ENCODE measurements at places on chromosomes 6 and 20.
A peak's percentile ranks its signal among the peaks of the same experiment; 100 is the strongest.

GRCh38 chr6:11009353-11009752 lies 34.8 kb downstream of the ELOVL2 start:
- H3K4me3 ChIP-seq, result no peak overlapping the region
- no peak overlapping the region for H3K27ac ChIP-seq
- no peaks in the 10 kb centered on the region for H3K36me3 ChIP-seq
- H3K4me1 ChIP-seq, result no peaks in the 10 kb centered on the region
- DNase-seq, result no peak

DNA sequence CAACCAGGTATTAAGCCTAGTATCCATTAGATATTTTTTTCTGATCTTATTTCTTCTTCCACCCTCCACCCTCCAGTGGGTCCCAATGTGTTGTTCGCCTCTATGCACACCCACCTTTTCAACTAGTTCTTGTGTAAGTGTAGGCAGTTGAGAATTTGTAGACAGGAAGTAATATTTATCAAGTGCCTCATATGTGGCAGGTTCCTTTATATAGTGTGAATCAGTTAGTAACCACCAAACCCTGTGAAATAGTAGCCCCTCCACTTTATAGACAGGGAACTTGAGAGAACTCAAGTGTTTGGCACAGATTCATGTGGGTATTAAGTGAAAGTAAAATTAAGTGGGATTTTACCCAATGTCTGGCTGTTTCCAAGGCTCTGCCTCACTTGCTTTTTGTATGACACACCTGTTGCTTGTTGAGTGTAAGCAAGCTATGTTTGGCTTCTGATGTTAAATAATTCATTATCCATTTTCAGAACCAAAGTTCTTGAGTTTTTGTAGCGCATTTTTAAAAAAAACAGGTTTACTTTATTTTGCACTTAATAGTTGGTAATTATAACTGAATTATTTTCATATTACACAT lies 24.8 kb downstream of the AFDN start:
- no peaks in the 10 kb centered on the region for H3K36me3 ChIP-seq
- H3K4me3 ChIP-seq, result no peak overlapping the region
- no peak for DNase-seq
- peaks cover 5% of the 10 kb centered on the region for H3K4me1 ChIP-seq
- H3K27me3 ChIP-seq, result peaks cover 43% of the 10 kb centered on the region
- no peak overlapping the region for H3K27ac ChIP-seq

- no peaks in the 10 kb centered on the region for H3K4me1 ChIP-seq
- H3K4me3 ChIP-seq, result no peak overlapping the region
- DNase-seq, result no peak
- no peaks in the 10 kb centered on the region for H3K27me3 ChIP-seq
- H3K27ac ChIP-seq, result no peak overlapping the region
Observed at GRCh38 chr6:46961711-46962110, 40.0 kb upstream of the ADGRF5 start.

DNA sequence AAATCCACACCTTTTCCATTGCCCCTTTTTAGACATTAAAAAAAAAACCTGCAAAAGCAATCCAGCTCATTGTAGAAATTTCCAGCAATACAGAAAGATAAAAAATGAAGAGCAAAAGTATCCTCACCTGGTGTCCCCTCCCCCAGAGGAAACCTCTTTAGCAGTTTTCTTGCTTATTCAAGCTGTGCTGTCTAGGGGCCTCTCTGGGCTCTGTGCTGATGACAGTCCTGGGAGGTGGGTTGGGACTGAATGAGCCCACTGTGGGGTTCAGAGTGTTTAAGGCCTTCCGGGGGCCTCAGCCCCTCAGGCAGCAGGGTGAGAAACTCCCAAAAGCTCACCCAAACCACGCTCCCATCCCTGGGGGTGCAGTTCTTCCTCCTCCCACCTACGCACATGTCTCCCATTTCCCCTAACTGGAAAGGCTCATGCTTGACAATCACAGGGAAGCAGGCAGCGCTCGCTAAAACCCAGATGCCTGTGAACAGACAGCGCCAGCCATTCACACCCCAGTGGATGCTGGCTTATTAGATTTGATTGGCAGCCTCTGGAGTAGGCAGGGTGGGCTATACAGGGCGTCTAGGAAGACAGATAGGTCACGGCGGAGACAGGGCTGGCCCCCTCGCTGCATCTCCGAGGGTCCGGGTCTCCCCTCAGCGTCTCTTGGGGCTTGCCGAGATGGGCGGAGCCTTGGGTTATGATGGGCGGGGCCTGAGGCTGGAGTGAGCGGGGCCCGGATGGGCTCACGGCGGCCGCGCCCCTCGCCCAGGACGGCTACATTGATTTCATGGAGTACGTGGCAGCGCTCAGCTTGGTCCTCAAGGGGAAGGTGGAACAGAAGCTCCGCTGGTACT lies 4.6 kb downstream of the GUCA1A start:
- H3K27me3 ChIP-seq, result no peaks in the 10 kb centered on the region
- peak; percentile 77 for DNase-seq
- no peak overlapping the region for H3K4me3 ChIP-seq
- no peaks in the 10 kb centered on the region for H3K36me3 ChIP-seq
- no peak overlapping the region for H3K27ac ChIP-seq

GRCh38 chr6:15280028-15280427 lies 34.2 kb downstream of the JARID2 start:
- H3K27me3 ChIP-seq, result no peaks in the 10 kb centered on the region
- peaks cover 53% of the 10 kb centered on the region for H3K4me1 ChIP-seq
- peak overlapping the region; percentile 4 for H3K27ac ChIP-seq
- DNase-seq, result no peak
- H3K4me3 ChIP-seq, result no peak overlapping the region

GRCh38 chr20:58306421-58307261 lies 2.9 kb upstream of the RAB22A start:
- peaks cover 44% of the 10 kb centered on the region for H3K4me1 ChIP-seq
- peaks cover 27% of the 10 kb centered on the region for H3K36me3 ChIP-seq
- DNase-seq, result peak; percentile 92
- peak overlapping the region; percentile 85 for H3K4me3 ChIP-seq
